ENCODE measurements at places on chromosomes 3 and 15.

GRCh38 chr15:60679256-60679655 lies 200.3 kb upstream of the ICE2 start:
- DNase-seq = no peak

- DNase-seq = no peak
Measured at GRCh38 chr15:48289628-48290027, 41.6 kb upstream of the DUT start.

DNA sequence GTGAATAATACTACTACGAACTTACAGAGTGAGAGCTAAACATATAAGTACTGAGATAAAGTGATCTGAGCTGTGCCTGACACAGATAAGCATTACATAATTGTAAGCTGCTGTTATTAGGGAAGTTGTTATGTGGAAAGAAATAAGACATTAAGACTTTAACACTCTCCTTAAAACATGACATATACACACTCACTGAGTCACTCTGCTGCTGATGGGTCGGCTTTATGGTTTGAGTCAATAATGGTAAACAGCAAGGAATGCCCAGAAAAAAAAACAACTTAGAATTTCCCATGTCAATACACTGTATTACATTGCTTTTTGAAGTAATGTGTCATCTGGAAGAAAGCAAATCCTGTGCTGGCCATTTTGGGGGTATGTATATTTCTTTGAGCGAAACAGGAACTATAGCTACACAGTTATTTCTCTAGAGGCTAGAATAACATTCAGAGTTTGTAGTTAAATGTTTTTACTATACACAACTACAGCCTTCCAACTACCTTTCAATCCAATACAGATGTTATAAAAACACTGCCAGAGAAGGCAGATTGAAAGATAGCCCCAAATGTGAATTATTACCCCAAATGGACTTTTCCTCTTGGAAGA lies 22.8 kb upstream of the SPRED1 start:
- DNase-seq = no peak

- no peak for DNase-seq
Measured at GRCh38 chr3:143737065-143737464, 111.2 kb downstream of the SLC9A9 start.

DNA sequence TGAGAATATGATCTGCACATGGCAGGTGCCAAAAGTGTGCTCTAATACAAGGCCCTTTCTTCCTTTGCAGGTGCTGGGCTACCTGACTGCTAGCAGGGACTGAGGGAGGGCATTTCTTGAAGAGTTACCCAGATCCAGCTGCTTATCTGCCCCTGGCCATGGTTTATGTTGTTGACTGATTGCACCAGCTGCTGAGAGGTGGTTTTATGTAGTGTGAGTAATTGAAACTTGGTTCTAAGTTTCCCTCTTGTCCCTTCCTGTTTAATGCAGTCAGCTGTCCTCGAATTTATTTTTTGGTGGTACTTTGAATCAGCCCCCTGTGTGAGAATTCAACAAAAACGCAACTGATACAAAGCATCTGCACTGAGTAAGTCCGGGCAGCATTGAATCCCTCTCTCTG lies 288.3 kb upstream of the C2CD4B start:
- DNase-seq = no peak

- no peak for DNase-seq
Measured at GRCh38 chr3:197775317-197775716, 15.7 kb upstream of the LRCH3 start.

DNA sequence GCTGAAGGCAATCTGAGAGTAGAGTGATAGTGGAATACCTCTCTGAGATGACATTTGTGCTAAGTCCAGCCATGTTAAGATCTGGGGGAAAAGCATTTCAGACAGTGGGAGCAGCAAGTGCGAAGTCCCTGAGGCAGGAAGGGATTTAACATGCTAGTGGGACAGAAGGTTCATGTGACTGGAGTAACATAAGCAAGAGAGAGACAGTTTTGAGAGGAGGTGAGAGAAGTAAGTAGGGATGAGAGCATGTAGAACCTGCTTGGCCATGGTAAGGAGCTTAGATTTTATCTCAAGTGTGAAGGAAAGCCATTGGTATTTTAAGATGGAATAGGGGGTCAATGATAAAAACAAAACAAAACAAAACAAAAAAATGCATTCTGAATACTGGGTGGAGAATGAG lies 358.6 kb upstream of the KCNH8 start:
- DNase-seq = no peak

GRCh38 chr3:107632576-107632975 lies 109.8 kb downstream of the BBX start:
- DNase-seq = no peak

All from cortex of kidney (tissue), 1 donor.